Fibroblast of the aortic adventitia (primary cell): ENCODE measurements at places on chromosomes 12 and 14. TPM values are rescaled to one million over a fixed set of nuclear protein-coding genes. Genes with fewer than 3 reads are reported as not detected.

MAP4K5 gene
- total RNA-seq, result 92.1 and 101 TPM in 2 replicates

TMEM63C gene
- total RNA-seq, result 1.9 TPM in 1 of 2 replicates, not detected in the other

KRT83 gene
- not detected in 2 replicates for total RNA-seq

CPNE6 gene
- total RNA-seq, result not detected in 2 replicates

KCNMB4 gene
- total RNA-seq, result 2.0 TPM in 2 replicates

GRCh38 chr12:118680356-118680963 lies 300.9 kb upstream of the SRRM4 start:
- no peak for DNase-seq

- no peak for DNase-seq
These were observed 77.2 kb downstream of the ARL6IP4 start for GRCh38 chr12:123057513-123058265.

- DNase-seq, result no peak
These were observed 2.5 kb upstream of the RFLNA start for GRCh38 chr12:124292385-124292784.

DNA sequence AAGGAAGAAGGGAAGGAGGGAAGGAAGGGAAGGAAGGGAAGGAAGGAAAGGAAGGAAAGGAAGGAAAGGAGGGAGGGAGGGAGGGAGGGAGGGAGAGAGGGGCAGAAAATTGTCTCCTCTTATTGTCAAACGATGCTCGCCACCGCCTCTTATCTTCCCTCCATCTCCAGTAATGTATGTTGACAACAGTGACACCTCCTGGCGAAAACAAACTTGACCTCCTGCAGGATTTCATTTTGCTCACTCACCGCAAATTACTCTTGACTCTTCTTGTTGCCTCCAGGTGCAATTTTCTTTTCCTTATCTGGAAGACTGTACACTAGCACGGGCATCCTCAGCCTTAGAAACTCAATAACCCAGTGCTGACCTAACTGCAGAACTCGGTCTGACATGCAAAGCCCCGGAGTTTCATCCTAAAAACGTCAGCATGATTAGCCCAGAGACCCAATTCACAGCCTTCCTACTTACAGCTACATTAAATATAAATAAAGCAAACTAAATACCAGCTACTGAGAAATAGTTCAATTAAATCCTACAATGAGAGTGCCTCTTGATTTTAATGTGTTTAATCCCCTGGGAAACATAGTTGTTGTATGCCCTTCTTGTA lies 512.4 kb upstream of the TMPO start:
- peak; percentile 1 for DNase-seq

- no peak for DNase-seq
These were observed 123.0 kb downstream of the CPNE8 start for GRCh38 chr12:38782359-38782758.

GRCh38 chr14:103501921-103502669 lies 20.5 kb downstream of the CKB start:
- no peak for DNase-seq

GRCh38 chr12:106584104-106585064 lies 1.6 kb downstream of the RFX4 start:
- no peak for DNase-seq

DNA sequence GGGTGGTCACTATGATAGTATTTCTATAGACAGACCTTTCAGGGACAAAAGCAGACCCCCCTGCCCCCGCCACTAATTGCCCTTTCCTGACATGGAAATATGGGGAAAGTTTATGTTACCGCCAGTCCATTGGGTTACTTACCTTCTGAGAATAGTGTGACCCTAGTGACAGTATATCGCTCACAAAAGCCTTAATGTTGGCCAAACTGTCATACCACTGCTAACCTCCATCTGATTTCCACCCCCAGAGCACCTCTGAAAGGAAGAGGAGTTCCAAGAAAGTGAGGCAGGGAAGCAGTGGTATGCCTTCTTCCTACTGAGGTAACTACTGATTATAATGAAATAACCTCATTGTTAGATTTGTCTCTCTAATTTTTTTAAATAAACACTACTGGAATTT lies 67.5 kb upstream of the CCDC91 start:
- no peak for DNase-seq

- peak; percentile 11 for DNase-seq
These were observed at the start of gene SLC35F4 for GRCh38 chr14:57865403-57866198. Gene SLC35F4, minus strand, starts transcription at chr14:57866092.

- DNase-seq, result no peak
These were observed 15.1 kb downstream of the NCKAP5L start for GRCh38 chr12:49813131-49813530.

GRCh38 chr14:96203635-96204034 lies 1.0 kb upstream of the BDKRB2 start:
- no peak for DNase-seq

GRCh38 chr12:68951652-68952051 lies 18.7 kb upstream of the CPM start:
- DNase-seq, result no peak
